CD4-positive, alpha-beta T cell treated with Interleukin-15 for 1 hour (primary cell): ENCODE measurements at places on chromosomes 16 and 17.
A peak's percentile ranks its signal among the peaks of the same experiment; 100 is the strongest.

GRCh38 chr16:70808371-70808770, 7.4 kb upstream of the VAC14 start:
- DNase-seq = no peak

GRCh38 chr16:55605754-55606336, 39.4 kb downstream of the CAPNS2 start:
- DNase-seq = no peak

DNA sequence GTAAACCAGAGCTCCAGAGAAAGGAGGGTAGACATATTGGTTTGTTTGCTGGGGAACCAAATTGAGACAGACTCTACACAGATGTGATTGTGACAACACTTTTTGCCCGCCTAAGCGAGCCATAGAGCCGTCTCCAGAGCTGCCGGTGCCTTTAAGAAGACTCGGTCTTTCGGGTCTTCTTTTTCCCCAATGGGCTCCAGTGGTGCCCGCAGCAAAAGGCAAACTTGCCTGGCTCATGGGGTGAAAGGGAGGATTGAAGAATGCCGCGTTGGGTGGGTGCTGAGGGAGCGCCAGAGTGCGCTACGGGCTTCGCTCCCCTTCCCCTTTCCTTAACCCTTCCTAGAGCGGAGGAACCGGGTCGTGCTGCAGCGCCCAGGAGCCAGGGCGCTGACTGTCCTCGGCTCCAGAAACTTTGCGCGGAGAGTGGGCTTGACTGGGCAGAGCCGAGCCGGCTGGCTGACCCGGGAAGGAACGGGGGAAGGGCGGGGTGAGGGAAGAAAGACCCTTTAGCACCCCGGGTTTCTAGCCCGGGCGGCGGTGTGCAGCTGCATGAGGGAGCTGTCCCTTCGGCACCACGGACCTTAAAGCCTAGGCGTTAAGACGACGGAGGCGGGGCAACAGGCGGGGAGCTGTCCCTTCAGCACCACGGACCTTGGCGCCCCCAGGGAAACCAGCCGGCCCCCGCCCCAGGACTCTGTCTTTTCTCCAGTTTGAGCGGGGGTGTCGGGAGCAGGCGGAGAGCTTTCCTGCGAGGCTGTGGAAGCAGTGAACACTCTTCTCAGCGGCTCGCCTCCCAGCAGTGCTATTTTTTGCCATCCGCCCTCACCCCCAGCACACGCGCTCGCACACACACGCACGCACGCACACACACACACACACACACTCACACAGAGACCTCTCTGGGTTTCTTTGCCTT, at the start of gene CACNG3:
TSS of gene CACNG3 (plus strand) at position 880 of the 916 bp plus-strand sequence. CDS start 420 bp downstream, outside the sequence.
- peak; percentile 36 for DNase-seq

GRCh38 chr16:56226845-56227525, 35.7 kb downstream of the GNAO1 start:
- DNase-seq = no peak

GRCh38 chr17:2975469-2975958, 87.9 kb downstream of the OR1D5 start:
- no peak for DNase-seq

- no peak for DNase-seq
Measured at GRCh38 chr16:76222853-76223252, 54.3 kb upstream of the CNTNAP4 start.

- DNase-seq = no peak
Measured at GRCh38 chr17:41784207-41784744, 2.2 kb downstream of the JUP start.

- DNase-seq = no peak
Measured at GRCh38 chr17:47995241-47995935, 24.5 kb downstream of the CDK5RAP3 start.

DNA sequence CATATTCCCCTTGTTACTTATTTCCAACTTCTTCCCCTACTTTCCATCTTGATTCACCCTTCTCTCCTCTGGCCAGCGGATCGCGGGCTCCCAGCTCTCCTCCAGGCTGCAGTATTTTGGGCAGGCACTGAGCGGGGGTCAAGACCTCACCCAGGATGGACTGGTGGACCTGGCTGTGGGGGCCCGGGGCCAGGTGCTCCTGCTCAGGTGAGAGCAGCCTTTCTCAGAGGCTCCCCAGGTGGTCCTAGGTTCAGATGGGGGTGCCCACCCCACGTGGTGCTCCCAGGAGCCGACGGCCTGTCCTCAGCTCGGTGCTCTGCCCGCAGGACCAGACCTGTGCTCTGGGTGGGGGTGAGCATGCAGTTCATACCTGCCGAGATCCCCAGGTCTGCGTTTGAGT, 16.0 kb downstream of the ITGAX start:
- no peak for DNase-seq

GRCh38 chr16:88084881-88085280, 133.6 kb downstream of the BANP start:
- DNase-seq = no peak

- no peak for DNase-seq
Measured at GRCh38 chr16:48912360-48912759, 302.4 kb upstream of the N4BP1 start.

- no peak for DNase-seq
Measured at GRCh38 chr16:11218604-11218962, 37.4 kb downstream of the SOCS1 start.

DNA sequence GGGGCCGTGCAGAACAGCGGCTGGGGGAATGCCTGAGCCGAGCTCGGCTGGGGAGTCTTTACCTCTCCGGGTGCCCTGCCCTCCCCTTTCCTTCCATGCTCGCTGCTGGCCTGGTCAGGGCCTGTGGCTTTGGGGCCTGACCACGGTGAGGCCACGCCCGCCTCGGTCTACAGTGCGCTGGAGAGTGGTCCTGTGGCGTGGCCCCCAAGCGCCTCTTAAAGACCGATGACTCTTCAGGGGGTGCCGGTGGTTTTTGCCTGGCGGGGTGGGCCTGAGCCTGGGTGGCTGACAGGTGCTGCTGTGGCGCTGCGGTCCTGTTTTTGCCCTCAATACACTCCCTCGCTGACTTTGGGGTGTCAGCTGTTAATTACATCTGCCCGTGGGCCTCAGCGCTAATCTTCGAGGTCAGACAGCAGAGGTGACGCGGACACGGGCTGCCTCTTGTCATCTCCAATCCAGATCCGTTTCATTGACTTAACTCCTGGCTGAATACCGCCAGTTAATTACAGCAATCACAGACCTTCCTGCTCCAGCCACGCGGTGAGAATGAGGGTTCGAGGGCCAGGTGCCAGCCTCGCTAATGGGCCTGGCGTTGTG, 29.7 kb downstream of the GSE1 start:
- DNase-seq = no peak

- no peak for DNase-seq
Measured at GRCh38 chr16:54000361-54000760, 286.2 kb downstream of the IRX3 start.

- no peak for DNase-seq
Measured at GRCh38 chr17:81003711-81004475, 12.3 kb downstream of the CHMP6 start.

- no peak for DNase-seq
Measured at GRCh38 chr17:55383771-55384642, 37.6 kb downstream of the MMD start.

DNA sequence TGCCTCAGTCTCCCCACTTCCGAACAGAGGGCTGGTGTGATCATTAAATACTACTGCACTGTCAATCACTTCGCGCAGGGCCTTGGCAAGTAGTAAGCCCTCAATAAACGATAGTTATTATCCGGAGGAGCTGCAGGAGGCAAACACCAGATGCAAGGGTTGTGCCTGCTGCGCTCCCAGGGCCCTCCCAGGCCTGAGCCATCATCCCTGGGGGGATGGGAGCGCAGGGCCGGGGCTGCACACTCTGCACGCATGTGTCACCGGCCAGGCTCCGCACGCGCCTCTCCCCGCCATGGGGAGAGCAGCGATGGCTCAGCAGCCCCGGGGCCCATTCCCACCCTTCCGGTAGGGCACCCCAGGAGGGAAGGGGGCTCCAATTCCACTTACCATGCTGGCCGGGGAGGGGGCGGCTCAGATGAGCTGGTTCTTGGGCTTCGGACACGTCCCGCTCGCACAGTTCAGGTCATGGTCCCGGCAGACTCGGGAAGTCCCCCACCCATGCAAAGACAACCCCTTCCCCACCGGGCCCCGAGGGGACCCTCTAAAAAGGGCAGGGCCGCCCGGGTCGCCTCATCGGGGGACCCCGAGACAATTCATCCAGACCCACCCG, 681 bp downstream of the XPO6 start:
- DNase-seq = peak; percentile 62

- DNase-seq = no peak
Measured at GRCh38 chr16:27408012-27408601, 6.1 kb downstream of the IL21R start.

GRCh38 chr17:55421179-55421934, at the start of gene MMD:
TSS of gene MMD (minus strand) at chr17:55421835. CDS start at chr17:55421695, 140 bp downstream.
- peak; percentile 20 for DNase-seq

DNA sequence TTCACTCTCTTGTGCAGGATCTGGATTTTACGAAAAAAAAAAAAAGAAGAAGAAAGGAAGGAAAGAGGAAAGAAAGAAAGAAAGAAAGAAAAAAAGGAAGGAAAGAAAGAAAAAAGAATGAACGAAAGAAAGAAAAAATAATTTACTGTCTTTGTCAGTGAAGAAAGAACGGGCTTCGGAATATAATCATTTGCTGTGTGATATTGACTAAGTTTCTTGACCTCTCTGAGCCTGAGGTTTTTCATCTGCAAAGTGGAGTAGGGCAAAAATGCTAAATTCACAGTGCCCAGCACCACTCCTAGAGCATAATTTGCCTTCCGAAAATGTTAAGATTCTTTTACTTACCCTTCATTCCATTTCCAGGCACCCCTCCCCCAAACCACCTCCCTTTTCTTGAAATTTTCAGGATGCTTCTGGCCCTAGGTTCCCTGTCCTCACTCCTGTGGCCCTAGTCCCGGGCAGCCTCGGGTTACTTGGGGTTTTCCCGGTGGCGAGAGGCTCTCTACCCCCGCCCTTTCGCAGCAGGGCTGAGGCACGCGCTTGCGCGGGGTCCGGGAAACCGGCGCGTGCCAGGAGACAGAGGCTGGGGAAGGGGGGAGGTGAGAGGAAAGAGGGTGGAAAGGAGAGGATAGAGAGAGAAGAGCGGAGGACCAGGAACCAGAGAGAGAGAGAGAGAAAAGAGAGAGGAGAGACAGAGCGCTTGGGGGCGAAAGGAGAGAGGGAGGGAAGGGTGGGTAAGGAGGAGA, at the start of gene CNTNAP1:
TSS of gene CNTNAP1 (plus strand) at position 556 of the 746 bp plus-strand sequence. CDS start 299 bp downstream, outside the sequence.
- DNase-seq = no peak

DNA sequence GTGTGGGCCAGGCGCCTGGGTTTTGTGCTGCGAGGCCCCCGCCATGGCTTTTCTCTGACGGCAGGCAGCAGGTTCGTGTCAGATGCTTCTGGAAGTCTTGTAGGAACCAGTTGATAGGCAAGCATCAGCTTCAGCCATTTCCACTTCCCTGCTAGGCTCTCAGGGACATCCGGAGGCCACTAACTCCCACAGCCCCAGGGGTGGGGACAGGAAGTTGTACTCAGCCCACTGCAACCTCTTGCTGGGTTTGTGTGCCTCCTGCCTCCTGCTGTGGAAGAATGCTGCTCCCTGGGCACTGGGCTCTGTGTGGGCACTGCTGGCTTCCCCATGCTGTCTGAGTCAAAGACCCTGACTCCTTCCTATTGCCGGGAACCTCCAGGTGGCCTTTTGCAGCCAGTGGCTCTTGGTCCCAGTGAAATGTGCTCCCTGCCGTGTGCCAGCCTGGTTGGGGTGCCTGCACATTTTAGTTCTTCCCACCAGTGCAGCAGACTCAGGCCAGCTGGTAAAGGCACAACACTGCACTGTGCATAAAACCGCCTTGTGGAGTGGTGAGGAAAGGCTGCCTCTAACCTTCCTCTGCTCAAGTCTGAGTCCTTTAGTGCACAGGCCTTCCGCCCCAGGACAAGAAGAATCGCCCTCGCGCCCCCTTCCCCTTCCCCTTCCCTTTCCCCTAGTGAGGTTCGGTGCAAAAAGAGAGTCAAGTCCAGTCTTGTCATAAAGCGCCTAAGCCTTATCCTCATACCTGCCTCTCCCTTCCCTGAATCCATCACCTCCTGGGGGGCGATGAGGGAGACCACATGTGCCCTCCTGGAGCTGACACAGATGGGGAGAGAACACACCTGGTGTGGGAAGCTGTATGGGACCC, 16.6 kb downstream of the LDHD start:
- DNase-seq = peak; percentile 40

DNA sequence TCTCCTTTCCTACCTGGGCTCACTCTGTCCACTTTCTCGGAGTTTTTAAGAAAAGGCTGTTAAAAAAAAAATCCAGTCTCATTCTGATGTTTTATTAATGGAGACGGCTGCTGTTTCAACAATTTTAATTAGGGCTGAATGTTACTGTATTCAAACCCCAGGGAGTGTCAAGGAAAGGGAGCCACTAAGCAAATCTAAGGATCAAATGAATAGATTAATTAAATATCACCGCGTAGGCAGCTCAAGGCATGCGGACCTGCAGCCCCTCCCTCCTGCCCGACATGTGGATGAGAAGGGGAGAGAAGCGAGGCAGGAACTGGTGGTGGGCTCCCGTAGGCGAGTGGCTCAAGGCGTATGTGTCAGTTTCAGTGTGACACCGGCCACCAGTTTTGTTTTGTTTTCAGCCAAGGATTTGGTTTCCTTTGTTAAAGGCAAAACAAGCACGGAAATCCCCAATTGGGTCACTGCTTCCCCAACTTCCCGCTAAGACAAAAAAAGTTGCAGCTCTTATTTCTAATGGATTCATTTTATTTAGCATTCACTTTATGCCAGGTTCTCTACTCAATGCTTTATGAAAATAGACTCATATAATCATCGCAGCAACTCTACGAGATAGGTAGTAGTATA, 110.6 kb downstream of the GP2 start:
- DNase-seq = no peak

DNA sequence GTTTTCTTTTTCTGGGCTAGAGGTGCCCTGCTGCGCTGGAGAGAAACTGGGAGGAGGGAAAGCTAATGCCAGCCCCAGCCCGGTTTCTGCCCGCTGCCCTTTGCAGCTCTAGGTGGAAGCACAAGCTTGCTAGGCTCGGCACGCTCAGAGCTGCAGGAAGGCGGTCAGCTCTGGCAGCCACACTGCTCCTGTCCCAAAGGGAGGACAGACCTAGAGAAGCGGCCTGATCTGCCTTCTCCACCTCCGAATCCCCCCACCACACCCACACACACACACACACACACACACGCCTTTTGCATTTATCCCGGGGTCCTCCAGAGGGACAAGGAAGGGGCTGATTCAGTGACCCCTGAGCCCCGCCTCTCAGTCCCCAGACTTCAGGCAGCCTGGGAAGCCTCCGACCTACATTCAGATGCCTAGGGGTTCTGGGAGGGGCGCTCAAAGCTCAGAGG, 418.1 kb downstream of the SOX9 start:
- no peak for DNase-seq

GRCh38 chr16:8831871-8832716, 34.5 kb downstream of the PMM2 start:
- DNase-seq = no peak

GRCh38 chr16:27980076-27980775, 83.3 kb downstream of the GSG1L start:
- DNase-seq = no peak

- DNase-seq = no peak
Measured at GRCh38 chr16:69243479-69243878, 56.5 kb downstream of the SNTB2 start.

DNA sequence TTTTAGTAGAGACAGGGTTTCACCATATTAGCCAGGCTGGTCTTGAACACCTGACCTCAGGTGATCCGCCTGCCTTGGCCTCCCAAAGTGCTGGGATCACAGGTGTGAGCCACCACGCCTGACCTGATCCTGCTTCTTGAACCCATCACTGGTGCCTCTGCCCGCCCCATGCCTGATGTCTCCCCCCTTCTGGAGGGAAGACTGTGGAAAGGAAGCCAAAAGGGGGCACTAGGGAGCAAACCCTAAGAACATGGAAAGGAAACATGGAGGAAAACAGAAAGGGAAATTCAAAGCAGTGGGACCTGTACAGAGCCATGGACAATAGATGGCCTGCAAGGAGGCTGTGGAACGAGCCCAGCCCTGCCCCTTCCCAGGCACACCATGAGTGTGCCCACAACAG, 31.1 kb upstream of the FASN start:
- no peak for DNase-seq

GRCh38 chr17:17137731-17138585, 68.2 kb downstream of the PLD6 start:
- no peak for DNase-seq
